Daoy (cell line): ENCODE measurements at places on chromosomes 3 and 15.
A peak's percentile ranks its signal among the peaks of the same experiment; 100 is the strongest.

DNA sequence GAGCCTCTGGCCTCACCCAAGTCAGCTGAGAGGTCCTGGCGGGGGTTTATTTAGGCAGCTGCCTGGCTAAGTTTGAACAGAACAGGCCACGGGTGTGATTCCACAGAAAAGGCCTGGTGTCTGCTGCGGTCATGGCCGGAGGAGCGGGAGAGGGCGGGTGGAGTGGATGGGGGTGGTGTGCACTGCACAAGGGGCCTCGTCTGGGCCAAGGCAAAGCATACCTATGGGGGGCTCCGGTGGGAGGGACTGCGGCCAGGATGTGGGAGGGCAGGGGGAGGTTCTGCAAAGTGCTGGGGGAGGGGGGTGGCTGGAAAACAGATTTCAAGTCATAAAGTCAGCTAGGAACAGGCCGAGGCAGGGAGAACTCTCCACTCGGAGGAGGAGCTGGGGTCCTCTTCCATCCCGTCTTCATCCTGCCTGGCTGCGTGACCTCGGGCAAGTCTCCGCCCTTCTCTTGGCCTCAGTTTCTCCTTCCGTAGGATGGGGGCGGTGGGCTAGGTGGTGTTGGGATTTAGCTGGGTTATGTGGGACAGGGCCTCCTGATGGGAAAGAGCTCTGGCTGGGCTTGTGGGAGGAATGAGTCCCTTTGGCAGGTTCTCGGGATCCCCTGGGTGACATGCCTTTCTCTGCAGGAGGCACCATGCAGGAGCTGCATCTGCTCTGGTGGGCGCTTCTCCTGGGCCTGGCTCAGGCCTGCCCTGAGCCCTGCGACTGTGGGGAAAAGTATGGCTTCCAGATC lies 878 bp downstream of the ISLR start:
- DNase-seq: peak; percentile 9

DNA sequence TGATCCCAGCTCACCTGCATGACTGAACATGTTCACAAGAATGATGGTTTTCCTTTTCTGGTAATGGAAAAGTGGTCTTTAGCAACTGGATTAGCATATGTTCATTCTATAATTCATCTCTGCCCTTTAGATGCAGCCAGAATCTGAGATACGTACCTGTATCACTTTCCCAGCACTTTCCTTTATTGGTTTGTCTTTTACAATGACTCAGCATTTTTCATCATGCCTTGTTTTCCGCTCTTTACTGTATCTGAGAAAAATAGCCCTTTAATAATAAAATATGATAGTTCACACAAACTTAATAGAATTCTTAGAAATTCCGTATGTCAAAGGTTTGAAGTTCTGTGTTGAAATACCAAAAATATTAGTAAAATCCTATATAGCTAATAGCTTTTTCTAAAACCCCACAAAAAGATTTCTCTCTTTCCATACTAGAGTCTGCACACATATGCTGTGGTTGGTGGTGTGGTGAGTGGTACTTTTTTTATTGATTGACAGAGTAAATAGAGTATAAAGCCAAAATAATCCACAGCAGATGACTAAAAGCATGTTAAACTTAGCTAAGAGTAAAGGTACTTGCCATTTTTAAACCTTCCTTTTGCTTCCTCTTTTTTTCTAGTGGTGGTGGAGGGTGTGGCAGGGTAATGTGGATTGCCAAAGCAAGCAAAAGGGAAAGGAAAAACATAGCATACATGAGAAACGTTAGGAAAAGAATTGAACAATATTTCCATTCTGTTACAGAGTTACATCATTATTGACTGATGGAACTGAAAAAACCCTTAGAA lies 328.9 kb upstream of the RBMS3 start:
- no peak for DNase-seq

DNA sequence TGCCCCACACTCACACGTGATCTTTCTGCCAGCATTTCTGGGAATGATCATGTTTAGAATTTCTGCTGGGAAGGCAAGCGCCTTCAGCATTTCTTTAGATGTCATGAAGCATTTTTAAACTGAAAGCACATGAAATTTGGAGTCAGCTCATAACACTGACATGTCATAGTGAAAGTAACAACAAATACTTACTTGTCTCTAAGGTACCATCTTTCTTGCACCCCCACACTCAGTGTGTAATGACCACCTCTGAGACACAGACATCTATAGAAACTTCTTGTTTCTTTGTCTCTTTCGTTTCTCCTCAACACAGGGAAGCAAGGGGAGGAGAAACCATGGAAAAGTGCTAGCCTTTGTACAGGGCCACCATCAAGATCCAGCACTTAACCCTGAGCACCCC lies 171.7 kb downstream of the RORA start:
- no peak for DNase-seq

GRCh38 chr3:119433613-119434325 lies 29.6 kb downstream of the TMEM39A start:
- no peak for DNase-seq

DNA sequence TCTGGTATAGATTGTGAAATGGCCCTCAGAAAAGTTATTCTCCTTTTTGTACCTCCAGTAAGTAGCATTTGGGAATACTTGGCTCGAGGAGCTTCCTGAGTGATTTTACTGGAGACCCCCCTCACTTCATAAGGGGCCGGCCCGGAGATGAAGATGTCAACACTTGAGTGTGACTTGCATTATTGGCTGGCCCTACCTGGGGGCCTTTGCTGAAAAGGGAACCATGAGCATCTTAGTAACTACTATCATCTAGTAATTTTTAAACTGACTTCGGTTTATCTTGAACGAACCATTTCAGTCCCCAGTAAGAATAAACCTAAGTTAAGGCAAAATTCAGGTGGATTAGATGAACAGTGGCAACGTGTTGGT lies 1.3 kb downstream of the FAIM start:
- DNase-seq: no peak

DNA sequence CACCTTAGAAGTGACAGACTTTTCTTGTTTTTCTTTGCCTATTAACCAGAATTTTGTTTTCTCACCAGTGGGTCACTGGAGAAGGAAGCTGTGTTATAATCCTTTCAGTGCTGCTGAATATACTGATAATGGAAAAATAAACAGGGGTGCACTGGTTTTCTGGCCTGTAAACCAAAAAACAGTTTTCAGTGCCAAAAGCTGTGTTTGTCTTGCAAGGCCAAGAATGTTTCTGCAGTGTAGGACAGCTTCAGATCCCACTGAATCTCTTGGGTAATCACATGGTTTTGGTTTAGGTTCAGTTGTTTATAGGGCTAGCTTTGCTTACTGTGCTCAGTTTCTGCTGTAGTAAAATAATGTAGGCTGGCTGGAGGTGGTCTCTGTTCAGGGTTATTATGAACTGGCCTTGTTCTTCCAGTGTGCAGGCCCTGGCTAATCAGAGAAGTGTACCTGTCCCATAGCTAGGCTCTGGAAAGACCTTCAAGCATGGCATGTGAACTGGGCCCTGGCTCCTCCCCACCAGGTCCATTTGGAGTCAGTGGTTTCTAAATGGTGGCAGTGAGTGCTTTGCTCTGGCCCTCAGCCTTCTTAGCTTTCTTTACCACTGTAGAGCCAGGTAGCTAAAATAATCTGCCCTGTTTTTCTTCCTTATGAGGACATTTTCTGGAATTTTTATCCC lies 18.7 kb downstream of the PDE8A start:
- no peak for DNase-seq

GRCh38 chr3:127544803-127545201 lies 45.7 kb downstream of the TPRA1 start:
- DNase-seq: no peak

DNA sequence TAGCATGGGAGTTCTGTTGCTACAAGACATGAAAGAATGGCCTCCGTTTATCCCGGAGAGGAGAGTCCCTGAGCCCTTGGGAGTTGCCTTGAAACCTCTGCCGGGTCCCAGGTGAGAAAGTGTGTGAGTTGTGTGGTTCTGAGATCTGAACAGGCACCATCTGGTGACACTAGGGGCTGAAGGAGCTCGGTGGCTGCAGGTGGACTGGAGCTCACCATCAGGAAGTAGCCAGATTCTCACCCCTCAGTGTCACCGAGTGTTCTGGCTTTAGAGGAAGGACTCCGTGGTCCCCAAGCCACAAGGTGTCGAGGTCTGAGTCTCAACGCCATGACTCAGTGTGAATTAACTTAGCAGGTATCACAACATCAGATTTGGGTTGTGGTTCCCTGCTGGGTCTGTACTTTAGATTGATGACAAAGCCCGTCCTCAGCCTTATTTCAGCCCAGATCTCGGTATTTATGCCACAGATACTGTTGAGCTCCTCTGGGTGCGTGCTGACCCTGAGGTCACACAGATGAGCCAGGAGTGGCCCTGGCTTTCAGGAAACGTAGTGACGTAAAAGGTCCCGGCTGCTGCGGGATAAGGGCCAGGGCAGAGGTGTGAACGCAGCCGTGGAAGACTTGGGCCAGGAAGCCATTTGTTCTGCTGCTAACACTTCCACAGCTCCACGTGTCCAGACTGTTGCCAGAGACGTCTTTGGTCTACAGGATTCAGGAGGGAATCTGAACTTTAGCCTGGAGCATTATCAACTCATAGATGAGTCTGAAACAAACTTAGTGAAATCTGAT lies 54.4 kb downstream of the PGPEP1L start:
- no peak for DNase-seq

GRCh38 chr15:99496302-99496629 lies 69.5 kb upstream of the MEF2A start:
- no peak for DNase-seq

- no peak for DNase-seq
These were observed 460.5 kb downstream of the ZNF385D start for GRCh38 chr3:21290557-21290956.

DNA sequence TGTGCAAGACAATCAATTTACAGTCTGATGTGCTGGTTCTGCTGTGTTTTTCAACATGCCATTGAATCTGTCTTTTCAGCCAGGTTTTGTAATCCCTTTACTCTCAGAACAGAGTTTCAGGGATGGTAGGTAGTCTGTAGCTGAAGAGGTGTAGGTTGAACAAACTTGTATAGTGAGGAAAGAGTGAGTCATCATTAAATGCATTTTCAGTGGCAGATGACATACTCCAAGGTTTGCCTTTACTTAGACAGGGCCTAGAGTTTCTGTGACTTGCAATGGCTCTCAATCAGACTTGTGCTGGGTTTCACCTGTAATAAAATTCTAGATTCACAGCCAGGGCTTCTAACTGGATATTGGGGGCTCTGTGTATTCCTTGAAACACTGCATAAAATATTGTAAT lies 94.6 kb downstream of the CYP19A1 start:
- DNase-seq: no peak

GRCh38 chr3:125319765-125320164 lies 55.4 kb downstream of the ZNF148 start:
- DNase-seq: no peak

- peak; percentile 59 for DNase-seq
These were observed 9.5 kb downstream of the CHSY1 start for GRCh38 chr15:101242160-101242998.

DNA sequence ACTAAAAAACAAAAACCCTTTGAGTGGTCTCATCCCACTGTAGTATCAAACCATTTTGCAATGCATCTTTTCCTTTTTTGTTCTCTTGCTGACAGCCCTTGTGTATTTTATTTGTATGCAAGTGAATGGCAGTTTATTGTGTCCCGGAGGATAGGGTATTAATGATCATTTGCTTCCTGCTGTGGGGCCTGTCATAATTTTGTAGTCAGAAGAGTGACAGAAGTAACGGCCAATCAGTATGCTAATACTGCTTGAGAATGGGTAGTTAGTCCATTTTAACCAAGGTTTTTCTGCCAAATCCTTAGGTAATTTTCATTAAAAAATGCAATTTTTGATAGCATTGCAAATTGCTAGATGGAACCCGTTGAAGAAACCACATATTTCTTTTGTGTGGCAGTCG lies 75.5 kb upstream of the PLSCR5 start:
- DNase-seq: no peak

- no peak for DNase-seq
These were observed 1.1 kb upstream of the CEMIP start for GRCh38 chr15:80777826-80778620.

DNA sequence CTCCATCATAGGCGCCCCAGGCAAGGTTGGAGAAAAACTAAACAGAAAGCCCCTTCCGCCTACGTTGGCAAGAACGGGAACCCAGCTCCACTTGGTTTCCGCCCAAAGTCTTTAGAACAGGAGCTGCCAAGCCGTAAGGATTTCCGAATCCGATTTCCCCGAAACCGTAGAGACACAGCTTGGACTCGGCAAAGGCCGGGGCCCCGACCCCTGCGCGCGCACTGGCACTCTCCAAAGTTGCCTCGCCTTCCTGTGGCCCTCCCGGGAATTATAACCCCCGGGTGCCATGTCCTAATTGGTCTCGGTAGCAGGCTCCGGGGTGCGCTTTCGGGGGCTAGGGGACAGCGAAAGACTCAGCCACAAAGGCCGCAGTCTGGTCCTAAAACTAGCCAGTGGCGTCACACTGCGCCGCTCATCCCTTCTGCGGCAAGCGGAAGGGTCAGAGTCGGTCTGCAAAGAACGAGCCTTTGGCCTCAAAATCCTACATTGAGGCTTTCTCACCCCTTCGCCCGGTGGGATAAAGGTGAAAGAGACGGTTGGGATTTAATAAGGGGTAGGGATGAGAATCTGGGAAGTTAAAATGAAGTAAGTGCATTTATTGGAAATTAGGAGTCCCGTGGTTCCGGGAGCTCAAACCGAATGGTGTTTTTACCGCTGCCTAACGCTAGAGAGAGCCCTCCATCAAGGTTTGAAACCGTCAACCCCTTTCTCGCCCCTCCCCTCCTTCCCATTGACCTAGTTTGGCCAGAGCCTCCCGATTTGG lies 6.8 kb downstream of the BCL6 start:
- peak; percentile 94 for DNase-seq

DNA sequence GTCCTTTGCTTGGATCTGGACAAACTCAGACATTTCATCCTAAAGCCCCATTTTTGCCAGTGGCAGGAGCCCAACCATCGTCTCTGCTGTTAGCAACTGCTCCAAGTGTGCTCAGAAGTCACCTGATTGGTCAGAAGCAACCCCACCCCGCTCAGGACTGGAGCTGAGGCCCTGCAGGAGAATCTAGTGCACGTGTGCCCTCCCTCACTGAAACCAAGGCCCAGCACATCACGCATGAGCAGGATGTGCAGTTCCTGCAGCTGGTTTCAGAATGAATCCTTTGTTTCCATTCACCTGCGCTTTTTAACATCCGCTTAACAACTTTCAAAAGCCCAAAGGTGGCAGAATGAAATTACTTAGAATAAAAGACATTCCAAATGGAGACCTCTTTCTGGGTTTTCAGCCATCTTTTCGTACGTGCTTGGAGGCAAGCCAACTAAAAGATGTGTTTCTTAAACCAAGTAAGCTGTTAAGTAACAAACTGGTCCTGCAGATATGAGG lies 81.2 kb downstream of the SRGAP3 start:
- DNase-seq: no peak

DNA sequence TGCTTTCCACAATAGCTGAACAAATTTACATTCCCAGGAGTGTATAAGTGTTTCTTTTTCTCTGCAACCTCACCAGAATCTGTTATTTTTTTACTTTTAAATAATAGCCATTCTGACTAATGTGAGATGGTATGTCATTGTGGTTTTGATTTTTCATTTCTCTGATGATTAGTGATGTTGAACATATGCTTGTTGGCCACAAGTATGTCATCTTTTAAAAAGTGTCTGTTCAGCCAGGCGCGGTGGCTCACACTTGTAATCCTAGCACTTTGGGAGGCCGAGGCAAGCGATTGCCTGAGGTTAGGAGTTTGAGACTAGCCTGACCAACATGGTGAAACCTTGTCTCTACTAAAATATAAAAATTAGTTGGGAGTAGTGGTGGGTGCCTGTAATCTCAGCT lies 619.3 kb downstream of the SI start:
- DNase-seq: peak; percentile 22

GRCh38 chr15:75577401-75578172 lies 1.5 kb downstream of the PTPN9 start:
- peak; percentile 22 for DNase-seq

GRCh38 chr15:98724048-98724447 lies 75.7 kb downstream of the IGF1R start:
- no peak for DNase-seq

- peak; percentile 74 for DNase-seq
These were observed 244.5 kb downstream of the CD47 start for GRCh38 chr3:107846279-107846852.
